Pancreas (tissue), 10 donors: ENCODE measurements at places on chromosomes 13 and 19. TPM values are rescaled to one million over a fixed set of nuclear protein-coding genes. Genes with fewer than 3 reads are reported as not detected.

KLK5 gene
- total RNA-seq: not detected

SLAIN1 gene
- total RNA-seq: 11.4 TPM

PDE4A gene
- 6.6 TPM for total RNA-seq

SEMA6B gene
- total RNA-seq: 2.3 TPM

DNA sequence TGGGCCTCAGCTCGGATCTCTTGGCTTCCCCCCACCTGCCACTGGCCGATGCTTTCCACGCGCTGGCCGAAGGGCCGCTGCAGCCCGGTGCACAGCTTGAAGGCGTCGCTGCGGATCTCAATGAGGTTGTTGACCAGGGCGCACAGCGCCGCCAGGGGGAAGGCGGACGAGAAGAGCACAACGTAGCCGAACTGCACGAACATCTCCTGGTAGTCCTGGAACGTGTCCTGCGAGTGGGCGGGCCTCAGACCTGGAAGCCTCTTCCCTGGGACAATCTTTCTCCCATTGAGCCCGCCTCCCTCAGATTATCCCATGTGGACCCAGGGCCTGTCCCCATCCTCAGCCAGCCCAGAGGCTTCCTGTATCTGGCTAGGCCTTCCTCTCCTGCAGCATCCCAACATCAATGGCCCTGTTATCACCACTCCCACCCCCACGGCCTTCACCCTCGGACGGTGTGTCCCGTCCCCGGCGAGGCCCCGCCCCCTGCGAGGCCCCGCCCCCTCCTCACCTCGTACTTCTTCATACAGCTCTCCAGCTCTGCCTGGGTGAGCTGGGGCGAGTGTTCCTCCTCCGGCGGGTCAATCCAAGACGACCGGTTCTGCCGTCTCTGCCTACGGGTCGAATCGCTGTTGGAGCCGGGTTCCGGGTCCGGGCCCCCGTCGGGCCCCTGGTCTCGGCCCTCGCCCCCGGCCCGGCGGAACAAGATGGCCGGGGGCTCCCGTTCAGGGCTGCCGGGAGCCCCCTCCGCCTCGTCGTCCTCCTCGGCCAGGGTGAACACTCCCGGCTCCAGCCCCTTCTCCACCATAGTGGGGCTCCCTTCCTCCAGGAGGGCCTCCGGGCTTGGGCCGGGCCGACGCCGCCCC lies 6.8 kb downstream of the ANO8 start:
- no peak overlapping the region for H3K4me3 ChIP-seq
- peak overlapping the region; percentile 41 for H3K27ac ChIP-seq
- no peak for DNase-seq

GRCh38 chr13:51747438-51748434 lies 56.2 kb downstream of the DHRS12 start:
- H3K27ac ChIP-seq: no peak overlapping the region
- peaks cover 11% of the 10 kb centered on the region for H3K4me1 ChIP-seq
- DNase-seq: no peak
- no peak overlapping the region for H3K4me3 ChIP-seq

- H3K27me3 ChIP-seq: no peaks in the 10 kb centered on the region
- H3K4me3 ChIP-seq: no peak overlapping the region
- no peaks in the 10 kb centered on the region for H3K36me3 ChIP-seq
- no peaks in the 10 kb centered on the region for H3K4me1 ChIP-seq
- H3K27ac ChIP-seq: no peak overlapping the region
Measured at GRCh38 chr13:109403012-109403421, 383.4 kb downstream of the IRS2 start.

- no peak overlapping the region for H3K4me3 ChIP-seq
- no peaks in the 10 kb centered on the region for H3K4me1 ChIP-seq
- no peaks in the 10 kb centered on the region for H3K27me3 ChIP-seq
- no peak for DNase-seq
- H3K27ac ChIP-seq: no peak overlapping the region
- peaks cover 12% of the 10 kb centered on the region for H3K36me3 ChIP-seq
Measured at GRCh38 chr19:48239582-48240141, 16.1 kb downstream of the CARD8 start.

- H3K36me3 ChIP-seq: no peaks in the 10 kb centered on the region
- peaks cover 7% of the 10 kb centered on the region for H3K27me3 ChIP-seq
- H3K4me3 ChIP-seq: no peak overlapping the region
- DNase-seq: no peak
- no peaks in the 10 kb centered on the region for H3K4me1 ChIP-seq
Measured at GRCh38 chr19:55146078-55146704, 2.8 kb downstream of the TNNT1 start.

DNA sequence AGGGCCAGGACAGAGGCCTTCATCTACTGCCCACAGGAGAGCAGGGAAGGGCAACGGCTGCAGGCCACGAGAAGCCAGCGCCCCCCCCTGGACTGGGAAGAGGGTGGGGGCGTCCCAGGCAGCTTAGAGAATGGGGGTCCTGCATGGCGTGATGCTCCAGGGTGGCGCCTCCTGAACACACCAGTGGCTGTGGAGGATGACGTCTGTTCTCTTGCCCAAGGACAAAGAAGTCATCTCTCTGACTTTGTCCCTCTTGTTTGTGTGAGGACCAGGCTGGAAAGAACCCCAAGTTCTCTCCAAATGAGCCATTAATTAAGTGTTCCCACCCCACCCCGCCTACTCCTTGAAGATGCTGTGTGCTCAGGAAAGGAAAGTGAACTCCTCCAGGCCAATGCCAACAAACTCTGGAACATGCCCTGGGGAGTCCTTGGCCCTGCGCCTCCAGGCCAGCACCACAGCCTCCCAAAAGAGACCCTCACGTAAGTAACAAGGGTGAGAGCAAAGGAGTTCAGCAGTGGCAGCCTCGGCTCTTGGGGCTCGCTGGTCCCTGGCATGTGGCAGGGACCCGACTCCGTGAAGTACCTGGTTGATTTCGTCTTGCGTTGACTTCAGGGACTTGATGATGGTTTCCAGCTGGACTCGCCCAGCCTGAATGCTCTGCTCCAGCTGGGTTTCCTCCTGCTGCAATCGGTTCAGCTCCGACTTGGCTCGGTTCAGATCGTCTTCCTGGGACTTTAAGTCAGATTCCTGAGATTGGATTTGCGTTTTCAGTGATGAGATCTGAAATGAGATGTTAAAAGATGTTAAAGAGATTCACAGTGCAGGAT lies 68.4 kb downstream of the EPS15L1 start:
- peaks cover 38% of the 10 kb centered on the region for H3K36me3 ChIP-seq
- no peaks in the 10 kb centered on the region for H3K4me1 ChIP-seq
- H3K27ac ChIP-seq: no peak overlapping the region
- no peak overlapping the region for H3K4me3 ChIP-seq
- no peak for DNase-seq

- no peaks in the 10 kb centered on the region for H3K4me1 ChIP-seq
- no peaks in the 10 kb centered on the region for H3K27me3 ChIP-seq
- DNase-seq: no peak
- H3K27ac ChIP-seq: no peak overlapping the region
- no peak overlapping the region for H3K4me3 ChIP-seq
Measured at GRCh38 chr19:47005873-47006272, 13.8 kb upstream of the NPAS1 start.

DNA sequence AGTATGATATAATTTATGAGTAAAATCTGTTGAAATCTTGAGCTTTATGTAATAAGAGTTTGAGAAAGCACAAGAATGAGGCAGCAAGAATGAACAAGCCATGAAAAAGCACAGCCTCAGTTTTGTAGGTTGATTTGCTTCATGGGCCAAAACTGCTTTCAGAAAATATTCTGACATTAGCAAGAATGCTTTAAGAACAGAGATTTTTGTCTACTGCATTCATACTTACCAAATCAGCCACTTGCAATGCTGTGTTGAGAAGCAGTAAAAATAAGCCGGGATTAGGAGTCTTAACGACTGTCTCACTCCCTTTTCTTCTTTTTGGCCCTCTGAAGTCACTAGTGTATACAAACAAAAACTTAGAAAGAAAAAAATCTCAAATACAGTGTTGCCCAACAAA lies 114.5 kb downstream of the POSTN start:
- no peaks in the 10 kb centered on the region for H3K36me3 ChIP-seq
- H3K27ac ChIP-seq: no peak overlapping the region
- no peak for DNase-seq
- H3K4me1 ChIP-seq: no peaks in the 10 kb centered on the region
- H3K4me3 ChIP-seq: no peak overlapping the region
- no peaks in the 10 kb centered on the region for H3K27me3 ChIP-seq
